ENCODE measurements at places on chromosomes 11 and 22.

DNA sequence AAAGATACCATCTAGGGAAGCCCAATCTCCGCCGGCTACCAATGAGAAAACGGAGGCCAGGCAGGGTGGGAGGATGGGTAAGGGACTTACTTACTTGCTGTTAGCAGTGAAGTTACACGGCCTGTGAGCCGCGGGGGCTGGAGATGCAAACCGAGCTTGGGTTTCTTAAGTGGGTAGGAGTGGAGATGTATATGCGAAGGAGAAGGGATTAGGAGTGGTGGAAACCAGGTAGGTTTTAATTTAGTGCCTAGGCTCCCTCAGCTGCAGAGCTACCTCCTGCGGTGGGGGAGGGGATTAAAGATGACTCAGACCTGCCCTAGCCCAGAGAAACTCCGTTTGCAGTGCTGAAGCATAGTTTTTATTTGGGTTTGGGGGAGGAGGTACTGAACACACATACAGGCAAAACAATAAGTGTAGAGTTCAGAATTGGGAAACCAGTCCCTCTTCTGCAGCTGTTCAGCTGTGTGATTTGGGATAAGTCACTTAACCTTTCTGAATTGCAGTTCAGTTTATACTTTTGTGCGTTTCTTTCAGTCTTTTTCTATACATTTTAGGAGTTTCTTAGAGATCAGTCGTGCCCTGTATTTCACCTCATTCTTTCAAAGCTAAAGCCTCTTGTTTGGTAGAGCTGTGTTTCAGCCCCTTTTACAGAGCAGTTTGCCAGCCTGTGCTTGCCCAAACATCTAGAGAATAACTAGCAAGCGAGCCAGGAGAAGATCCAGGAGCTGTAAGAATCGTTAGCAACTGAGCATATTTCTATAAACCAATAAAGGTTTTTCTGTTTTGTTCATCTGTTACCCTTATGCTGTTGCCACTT, 596 bp upstream of the TNRC6B start:
- DNase-seq, result no peak

DNA sequence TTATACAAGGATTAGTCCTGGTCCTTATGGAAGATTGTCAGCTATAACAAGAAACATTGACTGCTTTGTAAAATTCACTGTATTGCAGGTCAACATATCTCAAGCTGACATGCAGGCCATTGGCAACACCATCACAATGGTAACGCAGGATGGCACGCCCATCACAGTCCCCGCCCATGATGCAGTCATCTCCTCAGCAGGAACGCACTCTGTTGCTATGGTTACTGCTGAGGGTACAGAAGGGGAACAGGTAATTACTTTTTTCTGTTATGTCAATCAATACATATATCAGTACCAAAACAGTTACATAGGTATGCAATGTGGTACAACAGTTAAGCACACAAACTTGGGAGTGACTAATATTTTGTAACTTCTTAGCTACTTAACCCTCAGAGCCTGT, 55.3 kb downstream of the ZNF143 start:
- peak; percentile 41 for DNase-seq

DNA sequence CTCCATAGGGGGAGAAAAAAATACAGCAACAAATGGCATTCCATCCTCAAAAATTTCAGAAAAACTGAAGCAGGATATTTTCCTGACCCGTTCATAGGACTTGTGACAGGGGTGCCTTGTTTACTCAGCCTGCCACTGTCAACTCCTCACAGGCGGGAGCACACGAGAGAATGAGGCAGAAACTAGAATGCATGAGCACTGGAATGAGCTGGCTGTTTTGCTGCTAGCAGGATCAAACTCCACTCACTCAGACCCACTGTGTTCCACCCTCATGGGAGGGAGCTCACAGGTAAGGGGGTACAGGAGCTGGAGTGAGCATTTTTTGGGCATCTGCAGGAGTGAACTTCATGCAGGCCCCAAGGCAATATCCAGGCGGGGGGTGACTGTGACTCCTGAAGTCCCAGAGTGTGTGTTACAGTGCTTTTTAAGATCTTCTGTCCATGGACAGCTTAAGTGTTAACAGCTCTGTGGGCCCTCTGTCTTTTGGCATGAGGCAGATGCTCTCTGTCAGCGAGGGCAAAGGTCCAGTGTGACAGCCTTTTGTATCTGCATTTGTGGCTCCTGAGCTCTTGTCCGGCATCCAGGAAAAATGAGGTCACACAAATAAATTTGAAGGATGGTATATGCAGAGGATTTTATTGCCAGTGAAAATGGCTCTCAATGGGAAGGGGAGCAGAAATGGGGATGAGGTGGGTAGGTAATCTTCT, 905.7 kb upstream of the TENM4 start:
- DNase-seq, result no peak

DNA sequence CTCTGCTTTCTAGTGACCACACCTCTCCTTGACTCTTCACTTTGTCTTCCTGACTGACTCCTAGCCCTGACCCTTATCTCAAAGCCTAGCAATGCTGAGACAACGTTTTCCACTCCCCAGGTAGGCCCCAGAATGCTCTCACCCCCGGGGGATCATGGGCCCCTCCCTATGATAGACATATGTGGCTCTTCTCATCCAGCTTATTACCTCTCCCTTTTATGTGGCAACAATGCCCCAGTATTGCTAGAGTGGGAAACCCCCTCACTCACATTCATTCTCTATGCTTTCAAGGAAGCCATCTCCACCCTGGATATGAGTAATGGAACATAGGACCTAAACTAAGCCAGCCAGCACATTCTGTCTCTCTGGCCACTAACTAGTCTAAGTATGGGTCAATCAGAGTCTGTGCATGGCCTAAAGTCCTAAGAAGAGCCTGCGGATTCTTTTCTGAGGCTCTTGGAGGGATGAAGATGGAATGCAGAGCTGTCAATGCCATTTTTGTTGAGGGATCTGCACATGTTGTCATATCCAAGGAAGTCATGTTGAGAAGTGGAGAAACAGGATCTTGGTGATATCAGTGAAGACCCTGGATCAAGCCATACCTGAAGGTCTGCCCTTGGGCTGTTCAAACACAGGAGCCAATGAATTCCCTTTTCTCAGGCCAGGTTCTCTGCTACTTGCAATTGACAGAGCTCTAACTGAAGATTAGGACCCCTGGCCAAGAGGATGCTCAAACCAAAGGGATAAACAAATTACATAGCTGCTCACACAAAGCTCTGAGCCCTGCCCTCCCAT, 79.8 kb upstream of the GRK3 start:
- no peak for DNase-seq

- no peak for DNase-seq
Observed at GRCh38 chr11:10327254-10327653, 22.4 kb downstream of the ADM start.

GRCh38 chr11:117733316-117733715, 63.7 kb downstream of the DSCAML1 start:
- DNase-seq, result no peak

DNA sequence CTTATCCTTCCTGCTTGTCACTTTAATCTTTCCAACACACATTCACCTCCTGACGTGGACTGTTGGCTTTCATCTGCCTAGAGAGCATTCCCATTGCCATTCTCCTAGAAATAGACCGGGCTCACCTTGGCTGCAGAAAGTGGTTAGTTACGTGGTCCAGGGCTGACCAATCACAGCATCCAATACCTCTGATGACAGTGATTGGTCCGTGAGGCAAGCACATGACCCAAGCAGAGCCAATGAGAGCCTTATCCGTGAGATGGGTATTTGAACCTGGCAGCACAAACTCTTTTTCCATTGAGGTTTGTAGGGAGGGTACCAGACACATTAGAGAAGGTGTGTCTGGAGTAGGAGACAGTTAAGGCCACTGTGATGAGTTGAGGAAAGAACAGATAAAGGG, 85.8 kb downstream of the MIAT start:
- no peak for DNase-seq

DNA sequence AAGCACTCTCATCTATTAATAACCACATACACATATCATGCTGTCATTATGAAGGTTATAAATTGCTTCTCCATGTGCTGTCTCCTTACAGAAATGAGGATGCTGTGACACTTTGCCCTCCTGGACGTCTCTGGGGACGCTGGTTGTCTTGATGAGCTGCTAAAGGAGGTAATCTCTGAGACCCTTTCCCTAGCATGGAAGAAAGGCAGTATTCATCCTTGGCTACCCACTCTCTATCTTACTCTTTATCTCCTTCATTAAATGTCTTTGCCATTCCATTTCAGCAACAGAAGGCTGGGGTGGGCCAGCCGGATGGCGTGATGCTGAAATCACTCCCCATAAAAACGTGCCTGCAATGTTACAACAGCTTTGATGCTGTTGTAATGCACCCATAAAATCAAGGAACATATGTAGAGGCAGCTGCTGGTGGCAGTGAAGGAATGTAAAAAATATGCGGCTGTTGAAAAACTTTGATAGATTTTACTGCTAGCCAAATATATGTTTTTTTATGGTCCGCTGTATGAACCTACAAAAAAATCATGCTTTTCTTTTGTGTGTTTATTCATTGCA, 715.1 kb upstream of the API5 start:
- DNase-seq, result no peak

- peak; percentile 31 for DNase-seq
Observed at GRCh38 chr11:87290304-87290922, 252.7 kb downstream of the TMEM135 start.

Data from HuH-7 (cell line).